Stimulated activated naive CD4-positive, alpha-beta T cell treated with Interleukin-2 at 50 U/mL for 16 hours (primary cell): ENCODE measurements at places on chromosomes 1 and 21.

GRCh38 chr1:10935246-10935645 is 77.2 kb upstream of the TARDBP start:
- DNase-seq, result no peak

DNA sequence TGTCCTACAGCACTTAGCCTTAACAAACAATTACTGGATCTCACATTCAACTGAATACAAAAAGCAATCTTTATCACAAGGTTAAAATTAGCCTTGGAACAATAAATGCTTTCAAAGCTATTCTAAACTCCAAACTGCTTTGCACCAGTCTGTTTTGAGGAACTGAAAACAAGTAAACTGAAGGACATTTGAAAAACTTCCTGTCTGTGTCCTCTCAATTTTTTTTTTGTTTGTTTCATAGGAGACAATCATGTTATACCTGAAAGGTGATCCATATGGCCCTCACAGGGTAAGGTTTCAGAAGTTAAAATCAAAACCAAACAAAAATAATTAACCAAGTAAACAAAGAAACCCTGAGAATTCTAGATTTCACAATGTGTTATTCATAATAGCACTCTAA is 459.1 kb downstream of the DPYD start:
- DNase-seq, result no peak

- no peak for DNase-seq
Measured at GRCh38 chr21:38352536-38353219, 95.9 kb downstream of the KCNJ15 start.

DNA sequence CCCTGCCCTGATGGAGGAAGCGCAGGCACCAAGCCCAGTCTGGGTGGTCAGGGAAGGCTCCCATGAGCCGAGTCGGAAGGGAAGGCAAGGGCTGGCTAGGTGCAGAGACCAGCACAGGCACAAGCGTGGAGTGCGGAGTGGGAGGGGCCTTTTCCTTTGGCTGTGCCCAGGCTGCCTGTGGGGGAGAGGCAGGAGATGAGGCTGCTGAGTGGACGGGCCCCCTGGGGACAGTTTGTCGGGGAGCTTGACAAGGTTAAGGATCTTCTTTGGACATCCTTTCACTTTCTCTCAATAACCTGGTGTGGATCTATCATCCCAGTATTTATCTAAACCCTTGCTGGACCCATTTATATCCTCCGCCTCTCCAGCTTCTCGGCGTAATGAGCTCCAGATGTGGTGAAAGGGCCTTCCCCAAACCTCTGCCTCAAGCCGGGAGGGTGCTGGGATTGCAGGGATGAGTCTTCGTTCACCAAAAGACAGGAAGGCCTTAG is 42.9 kb downstream of the EPHB2 start:
- DNase-seq, result no peak

DNA sequence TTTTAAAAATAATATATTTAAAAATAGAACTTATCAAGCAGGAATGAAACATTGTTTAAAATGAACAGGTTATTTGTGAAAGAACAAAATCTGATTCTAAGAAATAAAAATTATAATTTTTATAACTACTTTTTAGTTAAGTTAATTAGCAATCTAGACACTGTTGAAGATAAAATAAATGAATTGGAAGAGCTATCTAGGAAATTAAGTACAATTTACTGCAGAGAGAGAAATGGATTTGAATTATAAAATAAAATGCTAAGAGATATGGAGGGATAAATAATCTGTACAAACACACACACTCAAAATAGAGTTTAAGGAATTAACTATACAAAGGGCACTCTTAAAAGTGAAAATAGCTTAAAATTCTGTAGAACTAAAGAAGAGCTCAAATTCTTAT is 1123.1 kb downstream of the PLA2G4A start:
- DNase-seq, result no peak

DNA sequence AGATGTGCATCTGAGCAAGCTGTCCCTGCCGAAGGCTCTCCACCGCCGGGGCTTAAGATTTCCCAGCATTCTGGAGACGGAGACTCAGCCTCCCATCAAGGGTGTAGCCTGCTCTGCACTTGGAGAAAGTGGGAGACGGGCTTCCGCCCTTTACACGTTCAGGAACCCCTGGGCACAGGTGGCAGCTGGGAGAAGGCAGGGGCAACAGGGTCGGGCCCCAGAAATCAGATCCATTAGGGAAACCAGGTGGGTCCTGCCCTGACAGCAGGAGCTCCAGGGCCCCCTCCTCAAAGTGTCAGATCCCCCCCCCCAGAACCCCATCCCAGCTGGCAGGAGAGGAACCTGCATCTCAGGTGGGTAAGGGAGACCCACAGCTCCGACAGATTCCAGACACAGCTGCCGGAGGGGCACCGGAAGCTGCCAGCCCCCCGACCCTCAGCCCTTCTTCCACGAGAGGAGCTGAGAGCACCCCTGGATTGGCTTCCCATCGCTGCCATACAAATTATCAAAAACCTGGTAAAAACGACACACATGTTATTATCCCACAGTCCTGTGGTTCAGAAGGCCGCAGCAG is 236.6 kb downstream of the NPHP4 start:
- DNase-seq, result no peak

DNA sequence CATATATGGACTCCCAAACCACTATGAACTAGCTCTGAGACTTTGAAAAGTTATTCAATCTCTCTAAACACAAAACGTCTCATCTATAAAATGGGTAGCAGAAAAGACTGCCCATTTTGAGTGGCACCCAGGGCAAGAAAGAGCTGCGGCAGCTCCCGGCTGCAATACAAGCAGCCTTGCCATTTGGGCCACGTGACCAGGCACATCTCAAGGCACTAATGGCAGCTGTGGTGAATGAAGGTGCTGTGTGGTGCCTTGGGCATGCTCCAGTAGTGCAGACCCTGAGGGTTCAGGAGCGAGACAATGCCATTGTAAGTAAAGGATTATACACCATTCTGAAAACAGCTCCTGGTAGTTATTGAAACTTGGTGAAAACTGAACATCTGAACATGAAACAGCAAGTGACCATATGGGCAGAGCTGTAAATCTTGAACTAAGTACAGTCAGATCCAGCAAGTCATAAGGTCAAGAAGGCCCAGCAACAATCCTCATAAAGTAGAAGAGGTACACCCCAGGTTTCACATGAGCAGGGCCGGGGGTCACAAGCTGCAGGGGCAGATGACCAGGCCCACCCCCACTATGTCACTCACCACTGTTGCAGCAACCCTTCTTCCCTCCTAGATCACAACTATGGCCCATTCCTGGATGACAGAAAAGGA is 39.4 kb upstream of the HIVEP3 start:
- DNase-seq, result no peak

DNA sequence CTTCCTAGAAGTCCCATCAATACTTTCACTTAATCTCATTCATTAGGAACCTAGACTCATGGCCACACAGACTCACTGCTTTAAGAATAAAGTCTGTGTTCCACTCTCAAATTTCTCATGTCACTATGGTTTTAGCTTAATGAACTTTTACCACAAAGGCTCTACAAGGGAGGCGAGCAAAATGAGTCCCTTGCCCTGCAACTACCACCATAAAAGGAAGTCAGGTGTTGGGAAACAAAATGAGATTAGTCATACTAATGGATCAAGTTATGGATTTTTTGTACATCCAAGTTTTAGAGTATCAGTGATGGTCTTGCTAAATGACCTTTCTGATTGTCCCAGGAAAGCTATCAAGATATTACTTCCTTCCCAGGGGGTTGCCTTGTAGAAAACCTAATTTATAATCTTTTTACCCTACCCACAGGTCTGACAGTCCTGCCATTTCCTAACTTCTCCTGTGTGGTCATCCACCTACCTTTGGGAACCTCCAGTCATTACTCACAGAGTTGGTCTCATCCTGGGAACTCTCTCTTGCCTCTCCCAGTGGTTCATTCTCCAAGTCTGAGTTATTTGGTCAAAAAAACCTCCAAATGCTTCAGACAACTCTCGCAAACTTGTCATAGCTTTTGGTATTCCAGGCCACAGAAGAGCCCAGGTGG is 51.8 kb upstream of the SLC16A1 start:
- DNase-seq, result no peak

- no peak for DNase-seq
Measured at GRCh38 chr21:41726058-41726558, 40.7 kb downstream of the RIPK4 start.

DNA sequence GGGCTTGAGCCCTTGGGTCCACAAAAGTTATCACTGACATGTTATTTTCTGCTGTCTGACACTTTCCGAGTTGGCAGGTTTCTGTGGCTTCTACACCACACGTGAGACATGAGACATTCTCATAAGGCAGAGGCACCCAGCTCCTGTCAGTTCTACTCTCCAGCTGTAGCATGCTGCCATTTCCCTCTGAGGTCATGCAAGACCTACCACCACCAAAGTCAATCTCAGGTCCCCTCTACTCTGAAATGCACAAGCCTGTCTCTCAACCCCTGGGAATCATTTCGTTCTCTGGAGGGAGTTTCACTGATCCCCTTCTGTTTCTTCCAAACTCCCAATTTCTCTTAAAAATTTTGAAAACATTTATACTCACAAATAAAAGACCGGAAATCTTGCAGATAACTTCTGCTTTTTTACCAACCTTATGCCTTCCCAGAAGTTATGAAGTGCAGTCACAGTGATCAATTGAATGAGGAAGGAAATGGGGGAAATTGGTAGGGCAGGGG is 39.5 kb upstream of the CR2 start:
- DNase-seq, result no peak

DNA sequence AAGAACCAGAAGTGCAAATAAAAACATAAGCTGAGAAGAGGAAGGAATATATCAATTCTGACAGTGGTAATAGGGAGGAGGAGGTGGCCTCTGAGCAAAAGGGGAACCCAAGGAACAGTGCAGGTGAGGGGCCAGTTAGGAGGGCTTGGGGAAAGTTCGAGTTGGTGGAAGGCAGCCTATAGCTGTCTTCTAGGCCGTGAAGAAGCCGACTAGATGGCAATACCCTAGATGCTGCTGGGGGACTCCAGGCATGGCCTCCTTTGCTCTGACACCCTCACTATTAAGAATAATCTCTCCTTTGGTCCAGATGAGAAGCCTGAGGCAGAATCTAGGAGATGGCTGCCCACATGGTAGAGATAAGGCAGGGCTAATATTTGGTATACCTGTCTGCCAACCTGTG is 351.1 kb upstream of the PLXNA2 start:
- DNase-seq, result no peak

DNA sequence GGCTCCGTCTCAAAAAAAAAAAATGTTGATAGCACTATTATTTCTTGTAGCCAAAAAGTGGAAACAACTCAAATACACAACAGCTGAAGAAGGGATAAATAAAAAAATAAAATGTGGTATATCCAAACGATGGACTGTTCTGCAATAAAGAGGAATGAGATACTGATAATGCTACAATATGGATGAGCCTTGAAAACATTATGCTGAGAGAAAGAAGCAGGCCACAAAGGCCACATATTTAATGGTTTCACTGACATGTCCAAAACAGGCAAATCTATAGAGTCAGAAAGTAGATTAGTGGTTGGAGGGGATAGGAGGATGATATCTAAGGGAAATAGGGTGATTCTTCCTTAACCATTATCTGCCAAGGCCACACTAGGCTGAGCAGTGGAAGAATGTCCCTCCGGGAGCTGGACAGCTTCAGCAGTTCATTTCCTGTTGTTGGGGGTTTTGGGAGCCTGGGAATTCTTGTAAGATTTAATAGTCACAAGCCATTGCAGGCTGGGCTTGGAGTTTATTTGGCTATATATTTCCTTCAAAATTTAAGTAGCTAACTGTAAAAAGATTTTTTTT is 53.5 kb downstream of the ST3GAL3 start:
- no peak for DNase-seq

GRCh38 chr1:225769687-225770086 is 7.9 kb upstream of the SRP9 start:
- no peak for DNase-seq

DNA sequence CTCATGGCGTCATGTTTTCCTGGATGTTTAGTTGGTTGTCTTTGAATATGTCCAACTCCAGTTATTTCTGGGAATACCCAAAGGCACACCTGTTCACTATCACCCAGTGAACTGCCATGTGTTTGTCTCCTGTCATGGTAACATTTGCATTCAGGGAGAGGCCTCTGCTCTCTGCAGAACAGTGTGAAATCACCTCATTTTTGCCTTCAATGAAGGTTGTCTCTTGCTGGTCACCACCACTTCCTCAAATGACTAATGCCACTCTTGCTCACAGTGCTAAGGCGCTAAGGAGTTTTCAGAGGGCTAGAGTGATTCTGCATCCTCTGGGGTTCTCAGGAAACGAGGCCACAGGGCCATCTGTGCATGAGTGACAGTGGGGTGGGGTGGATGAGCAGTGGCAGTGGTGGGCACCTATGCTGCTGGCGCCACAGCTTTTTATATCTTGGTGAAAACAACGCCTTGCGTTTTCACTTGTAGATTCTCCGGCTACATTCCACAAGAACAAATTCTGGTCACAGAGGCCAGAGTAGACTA is 60.0 kb upstream of the ATP5PO start:
- peak; percentile 64 for DNase-seq

DNA sequence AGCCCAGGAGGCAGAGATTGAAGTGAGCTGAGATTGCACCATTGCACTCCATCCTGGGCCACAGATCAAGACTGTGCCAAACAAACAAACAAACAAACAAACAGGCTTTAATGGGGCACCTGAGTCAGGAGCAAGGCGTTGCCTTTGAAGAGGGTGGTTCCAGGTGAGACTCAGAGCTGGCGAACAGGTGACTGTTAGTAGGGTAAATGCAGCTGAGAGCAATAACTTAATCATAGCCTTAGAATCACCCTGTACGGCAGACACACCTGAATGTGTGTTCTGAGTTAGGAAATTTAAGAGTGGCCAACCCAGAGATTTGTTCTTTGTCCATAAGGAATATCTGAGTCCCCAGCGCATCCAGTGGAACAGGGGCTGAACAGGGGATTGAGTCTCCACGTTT is 440.4 kb downstream of the RPS6KC1 start:
- DNase-seq, result no peak

- no peak for DNase-seq
Measured at GRCh38 chr1:167473761-167474160, 44.6 kb downstream of the CD247 start.
